Memory B cell (primary cell): ENCODE measurements at places on chromosomes 12 and 14.

DNA sequence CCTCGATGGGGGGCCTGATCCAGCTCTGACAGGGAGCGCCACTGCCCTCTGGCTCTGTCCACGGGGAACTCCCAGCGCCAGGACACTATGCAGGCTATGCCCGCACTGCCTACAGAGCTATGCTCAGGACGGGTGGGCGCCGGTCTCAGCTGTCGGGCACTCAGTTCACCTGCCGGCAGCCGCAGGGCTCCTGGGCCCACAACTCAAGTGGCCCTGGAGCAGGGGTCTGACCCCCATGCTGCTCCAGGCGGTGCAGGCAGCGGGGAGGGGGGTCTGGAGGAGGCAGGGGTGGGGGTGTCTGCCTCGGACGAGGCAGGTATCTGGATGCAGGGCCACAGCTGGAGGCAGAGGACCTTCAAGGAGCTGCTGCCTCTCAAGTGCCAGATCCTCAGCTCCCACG, 28.5 kb upstream of the NUDT14 start:
- DNase-seq = no peak

DNA sequence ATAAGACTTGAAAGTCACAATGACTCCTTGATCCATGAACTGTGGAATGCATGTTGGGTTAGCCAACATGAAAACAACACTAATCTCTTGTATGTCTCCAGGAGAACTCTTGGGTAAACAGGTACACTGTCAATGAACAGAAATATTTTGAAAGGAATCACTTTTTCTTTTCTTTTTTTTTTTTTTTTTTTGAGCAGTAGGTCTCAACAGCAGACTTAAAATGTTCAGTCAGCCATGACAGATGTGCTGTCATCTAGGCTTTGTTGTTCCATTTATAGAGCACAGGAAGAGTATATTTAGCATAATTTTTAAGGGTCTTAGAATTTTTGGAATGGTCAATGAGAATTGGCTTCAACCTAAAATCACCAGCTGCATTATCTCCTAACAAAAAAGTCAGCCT, 2.3 kb upstream of the PLEKHA5 start:
- no peak for DNase-seq

DNA sequence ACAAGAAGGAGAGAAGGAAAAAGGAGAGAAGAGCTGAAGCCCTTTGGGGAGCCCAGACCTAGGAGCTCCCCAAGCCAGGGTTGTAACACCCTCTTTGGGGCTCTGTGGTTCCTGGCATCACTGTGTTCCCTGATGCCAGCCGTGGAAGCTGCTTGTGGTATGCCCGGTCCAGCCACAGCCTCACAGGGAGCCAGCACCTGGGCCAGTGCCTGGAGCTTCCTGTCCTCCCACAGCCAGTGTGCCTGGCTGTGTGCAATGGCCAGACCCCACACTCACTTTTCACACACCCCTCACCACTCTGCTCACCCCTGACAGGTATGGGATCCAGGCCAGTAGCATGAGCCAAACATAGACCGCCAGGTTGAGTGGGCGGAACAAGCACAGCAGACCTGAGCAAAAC, 834.7 kb downstream of the FLRT2 start:
- DNase-seq = no peak

- DNase-seq = no peak
Observed at GRCh38 chr14:53767566-53767965, 189.1 kb downstream of the BMP4 start.

DNA sequence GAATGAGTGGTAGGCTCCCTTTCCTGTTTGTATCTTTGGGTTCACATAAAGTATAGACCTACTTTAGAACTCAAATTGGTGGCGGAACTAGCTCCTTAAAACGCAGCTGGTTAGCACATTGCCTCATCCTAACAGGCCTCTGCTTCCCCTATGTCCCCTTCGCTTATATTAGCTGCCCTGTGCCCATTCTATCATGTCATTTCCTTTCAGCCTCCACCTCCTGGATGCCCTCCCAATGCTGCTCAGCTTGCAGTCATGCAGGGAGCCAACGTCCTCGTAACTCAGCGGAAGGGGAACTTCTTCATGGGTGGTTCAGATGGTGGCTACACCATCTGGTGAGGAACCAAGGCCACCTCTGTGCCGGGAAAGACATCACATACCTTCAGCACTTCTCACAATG, 3.5 kb downstream of the DAZAP2 start:
- DNase-seq = no peak

DNA sequence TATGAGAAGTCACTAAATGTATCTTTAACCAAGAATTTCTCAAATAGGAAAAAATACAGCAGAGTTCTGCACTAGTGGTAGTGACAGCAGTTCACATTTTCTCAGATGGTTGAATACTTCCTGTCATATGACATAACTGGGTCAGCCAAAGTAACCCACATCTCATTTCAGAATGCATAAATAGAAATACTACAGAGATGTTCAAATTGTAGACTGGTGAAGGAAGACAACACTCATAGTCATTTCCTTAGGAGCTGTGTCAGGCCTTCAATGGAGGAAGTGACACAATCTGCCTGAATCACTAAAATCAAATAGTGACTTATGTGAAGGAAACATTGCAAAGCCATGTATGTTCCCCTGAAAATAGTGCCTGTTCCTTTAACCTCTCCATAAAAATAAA, 32.4 kb downstream of the FERMT2 start:
- DNase-seq = no peak

- DNase-seq = no peak
Observed at GRCh38 chr12:64779354-64779974, 20.3 kb upstream of the GNS start.

GRCh38 chr12:1929241-1929984, 11.0 kb upstream of the CACNA2D4 start:
- no peak for DNase-seq

DNA sequence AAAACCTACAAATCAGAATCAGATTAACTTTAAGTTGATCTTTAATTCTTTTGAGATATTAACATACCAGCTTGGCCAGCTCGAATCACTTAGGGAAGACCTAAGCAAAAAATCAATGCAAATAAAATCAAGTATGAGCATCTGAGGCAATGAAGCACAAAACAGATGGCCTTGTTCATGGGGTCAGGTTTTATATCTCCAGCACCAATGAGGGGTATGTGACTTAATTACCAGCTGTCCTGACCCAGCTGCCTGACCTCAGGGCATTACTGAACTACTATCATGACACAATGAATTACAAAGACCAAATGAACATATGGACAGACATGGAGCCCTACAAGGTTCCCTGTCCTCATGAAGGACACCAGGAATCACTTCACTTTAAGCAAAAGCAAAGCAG, 70.5 kb downstream of the FGD6 start:
- DNase-seq = no peak

- DNase-seq = no peak
Observed at GRCh38 chr12:51036279-51036678, 10.1 kb upstream of the SLC11A2 start.

- DNase-seq = no peak
Observed at GRCh38 chr12:61916831-61917230, 343.4 kb upstream of the USP15 start.

GRCh38 chr12:103334466-103334865, 161.3 kb downstream of the C12orf42 start:
- DNase-seq = no peak

DNA sequence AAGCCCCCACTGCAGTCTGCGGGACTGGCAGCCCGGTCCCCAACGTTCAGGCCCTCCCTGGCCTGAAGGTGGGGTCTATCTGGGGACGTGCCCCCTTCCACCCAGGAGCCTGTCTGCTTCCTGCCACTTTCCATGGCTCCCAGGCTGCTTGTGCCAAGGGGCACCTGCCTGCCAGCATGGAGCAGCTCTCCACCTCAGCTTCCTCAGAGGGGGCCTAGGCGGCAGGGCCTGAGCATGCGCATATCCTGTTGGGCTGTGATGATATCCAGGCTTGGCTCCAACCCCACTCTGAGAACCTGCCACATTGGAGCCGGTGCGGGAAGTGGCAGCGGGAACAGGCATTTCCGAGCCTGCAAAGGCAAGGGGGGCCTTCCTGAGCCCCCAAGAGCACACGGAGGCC, 57.4 kb downstream of the FUT8 start:
- no peak for DNase-seq

DNA sequence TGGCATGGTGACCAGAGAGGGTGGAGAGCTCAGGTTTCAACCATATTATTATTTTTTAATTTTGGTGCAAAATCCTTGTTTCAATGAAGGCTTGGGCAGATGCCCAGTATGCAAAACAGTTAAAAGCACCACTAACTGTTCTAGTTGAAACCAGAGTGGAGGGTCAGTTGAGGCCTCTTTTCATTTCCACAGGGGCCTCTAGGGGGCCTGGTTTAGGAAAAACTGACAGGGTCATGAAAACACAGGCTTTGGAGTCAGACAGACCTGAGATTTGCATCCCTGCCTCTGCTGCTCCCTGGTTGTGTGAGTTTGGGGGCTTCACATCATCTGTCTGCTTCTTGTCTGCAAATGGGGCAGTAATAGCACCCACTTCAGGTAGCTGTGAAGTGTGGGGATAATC, 3.3 kb upstream of the RPH3A start:
- DNase-seq = no peak

DNA sequence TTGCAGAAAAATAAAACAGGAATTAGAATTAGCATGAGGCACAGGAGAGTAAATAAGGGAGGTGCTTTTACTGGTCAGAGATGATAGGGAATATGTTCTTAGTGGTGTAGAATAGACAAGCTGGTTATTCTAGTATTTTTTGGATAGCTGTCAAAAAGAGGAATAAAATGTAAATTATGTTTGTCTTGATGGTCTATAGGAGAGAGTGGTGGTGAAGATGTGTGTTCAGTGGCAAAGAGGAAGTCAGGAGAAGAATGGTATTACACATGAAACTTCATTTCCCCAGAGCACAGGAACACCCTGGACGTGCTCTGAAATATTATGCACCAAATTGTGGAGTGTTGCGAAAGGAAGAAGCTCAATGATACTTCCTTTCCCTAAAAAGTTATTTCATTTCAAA, 27.8 kb downstream of the MUCL1 start:
- DNase-seq = no peak

GRCh38 chr12:16884819-16885218, 278.9 kb upstream of the LMO3 start:
- DNase-seq = no peak

DNA sequence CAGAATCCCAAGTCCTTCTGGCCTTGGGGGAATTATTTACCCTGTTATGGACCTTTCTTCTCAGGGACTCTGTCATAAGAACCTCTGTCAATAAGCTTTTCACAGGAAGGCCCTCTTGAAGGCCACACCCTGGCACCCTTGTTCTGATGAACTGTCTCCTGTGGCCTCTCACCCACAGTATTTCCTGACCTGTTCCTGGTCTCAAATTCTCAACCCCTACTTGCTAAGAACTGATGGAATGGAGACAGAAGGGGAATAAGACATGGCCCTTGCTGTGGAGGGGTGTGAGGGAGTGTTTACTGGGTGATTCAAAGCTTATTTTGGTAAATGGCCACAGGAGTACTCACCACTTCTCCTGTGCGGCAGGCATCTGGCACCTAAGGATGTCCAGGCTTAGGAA, 1082.9 kb downstream of the BCL11B start:
- DNase-seq = no peak

- DNase-seq = no peak
Observed at GRCh38 chr14:58861586-58861985, 223.8 kb downstream of the DACT1 start.

DNA sequence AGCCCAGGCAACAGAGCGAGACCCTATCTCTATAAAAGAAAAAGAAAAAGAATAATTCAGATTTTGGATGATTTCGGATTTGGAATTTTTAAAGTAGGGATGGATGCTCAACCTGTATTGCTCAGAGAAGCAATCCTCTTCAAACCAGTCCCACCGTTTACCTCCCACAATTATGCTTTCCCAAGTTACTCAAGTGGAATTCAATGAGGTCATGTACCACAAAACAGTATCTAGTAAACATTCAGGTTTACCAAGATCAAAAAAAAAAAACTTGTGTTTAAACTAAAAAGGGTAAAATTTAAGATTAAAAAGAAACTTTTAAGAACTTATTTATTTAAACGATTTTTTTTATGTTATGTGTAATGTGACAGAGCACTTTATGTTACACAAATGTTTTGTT, 2.5 kb downstream of the KDM5A start:
- no peak for DNase-seq

DNA sequence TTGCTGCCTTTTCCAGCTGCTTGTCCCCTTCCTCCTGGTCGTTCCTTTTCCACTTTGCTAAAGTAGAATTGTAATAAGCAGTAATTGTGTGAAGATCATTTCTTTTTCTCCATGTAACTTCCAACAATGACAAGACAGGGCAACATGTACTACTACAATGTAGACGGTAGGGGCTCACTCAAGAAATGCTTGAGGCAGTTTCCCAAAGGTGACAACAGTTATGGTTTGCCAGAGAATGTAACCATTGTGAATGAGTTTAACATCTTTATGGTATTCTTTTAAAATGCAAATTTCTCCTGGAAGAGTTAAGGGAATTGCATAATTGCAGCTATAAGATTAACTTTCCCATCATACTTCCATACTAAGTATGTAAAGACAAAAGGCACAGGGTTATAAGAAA, 23.8 kb upstream of the PHLDA1 start:
- DNase-seq = no peak

GRCh38 chr12:64683816-64684543, 73.7 kb downstream of the RASSF3 start:
- no peak for DNase-seq

- no peak for DNase-seq
Observed at GRCh38 chr12:65597527-65597926, 226.8 kb upstream of the HMGA2 start.

DNA sequence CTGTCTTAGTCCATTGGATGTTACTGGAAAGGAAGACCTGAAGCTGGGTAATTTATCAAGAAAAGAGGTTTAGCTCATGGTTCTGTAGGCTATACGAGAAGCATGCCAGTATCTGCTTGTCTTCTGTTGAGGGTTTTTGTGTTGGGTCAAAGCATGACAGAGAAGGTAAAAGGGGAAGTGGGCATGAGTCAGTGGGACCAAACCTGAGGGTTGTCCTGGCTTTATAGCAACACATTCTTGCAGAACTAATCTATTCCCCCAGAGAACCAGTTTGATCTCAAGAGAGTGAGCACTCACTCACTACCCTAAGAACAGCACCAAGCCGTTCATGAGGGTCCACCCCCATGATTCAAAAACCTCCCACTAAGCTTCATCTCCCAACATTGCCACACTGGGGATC, 19.0 kb upstream of the KRAS start:
- no peak for DNase-seq
